Stimulated activated CD4-positive, alpha-beta T cell treated with anti-CD3 and anti-CD28 coated beads, Interleukin-1b, Interleukin-23, amount 100 ng/mL, for 1 hour (primary cell): ENCODE measurements at places on chromosomes 7 and 10.
A peak's percentile ranks its signal among the peaks of the same experiment; 100 is the strongest.

GRCh38 chr10:58791137-58791536 is 278.5 kb downstream of the BICC1 start:
- DNase-seq: no peak

GRCh38 chr10:31912898-31913850 is 15.5 kb downstream of the ARHGAP12 start:
- DNase-seq: no peak

GRCh38 chr10:4678023-4678950 is 147.7 kb upstream of the AKR1E2 start:
- no peak for DNase-seq

DNA sequence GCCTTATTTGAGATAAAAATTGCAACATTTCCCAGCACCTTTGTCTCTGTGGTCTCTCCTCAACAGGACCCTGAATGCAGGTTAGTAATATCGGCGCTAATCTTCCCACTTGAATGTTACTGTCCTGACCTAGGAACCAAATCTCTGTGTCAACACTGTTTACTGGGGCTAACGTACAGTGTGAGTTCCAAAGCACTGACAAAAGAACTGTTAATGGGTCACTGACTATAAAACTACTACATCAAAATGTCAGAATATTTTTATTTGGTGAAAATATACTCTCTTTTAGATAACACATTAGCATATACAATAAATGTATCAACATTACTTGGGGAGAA is 33.3 kb downstream of the CACUL1 start:
- DNase-seq: no peak

GRCh38 chr10:49382226-49382625 is 13.7 kb downstream of the DRGX start:
- DNase-seq: no peak

DNA sequence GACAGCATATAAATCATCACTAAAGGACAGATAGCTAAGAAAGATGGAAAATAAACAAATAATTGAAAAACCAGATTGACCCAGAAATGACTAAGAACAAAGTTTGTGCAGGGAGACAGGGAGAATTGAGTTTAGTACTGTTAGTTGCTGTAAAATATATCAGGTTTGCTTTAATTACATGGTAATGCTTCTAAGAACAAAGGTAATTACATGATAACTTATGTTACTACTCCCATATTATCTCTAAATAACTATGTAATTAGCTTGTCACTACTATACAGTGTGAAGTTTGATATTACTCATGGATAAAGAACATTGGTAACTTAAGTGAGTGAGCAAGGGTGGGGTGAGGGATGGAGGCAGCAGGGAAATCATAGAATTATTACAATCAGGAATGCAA is 135.2 kb upstream of the KAT6B start:
- no peak for DNase-seq

- DNase-seq: no peak
Measured at GRCh38 chr10:98391065-98391464, 23.9 kb downstream of the PYROXD2 start.

GRCh38 chr10:69272624-69273023 is 5.7 kb upstream of the HK1 start:
- no peak for DNase-seq

- DNase-seq: no peak
Measured at GRCh38 chr10:69328380-69328735, 50.1 kb downstream of the HK1 start.

- DNase-seq: peak; percentile 45
Measured at GRCh38 chr10:113563306-113564088, 10.6 kb downstream of the HABP2 start.

GRCh38 chr7:87100326-87100725 is 40.9 kb upstream of the ELAPOR2 start:
- no peak for DNase-seq
